ENCODE measurements at places on chromosomes 4 and X.

- no peak for DNase-seq
Observed at GRCh38 chr4:171524903-171525302, 288.3 kb upstream of the GALNTL6 start.

DNA sequence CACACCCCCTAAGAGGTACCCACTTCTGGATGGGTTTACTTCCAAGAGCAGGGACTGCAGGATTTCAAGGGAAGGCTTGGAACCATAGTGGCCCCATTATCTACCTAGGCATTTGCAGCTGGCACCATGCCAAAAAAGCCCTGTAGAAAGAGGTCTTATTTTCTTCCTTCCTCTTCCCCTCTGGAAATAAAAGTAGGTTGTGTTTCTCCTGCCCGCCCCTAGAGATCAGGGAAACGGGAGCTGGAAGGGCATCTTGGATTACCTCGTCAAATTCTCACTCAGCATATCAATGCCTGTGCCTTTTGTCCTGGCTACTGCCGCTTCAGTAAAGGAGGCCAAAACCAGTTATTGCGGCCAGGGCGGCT lies 1.6 kb downstream of the SCD5 start:
- DNase-seq = peak; percentile 59

GRCh38 chr4:41332510-41333054 lies 75.9 kb downstream of the UCHL1 start:
- DNase-seq = no peak

GRCh38 chrX:151870602-151871001 lies 42.1 kb upstream of the MAGEA4 start:
- DNase-seq = no peak

DNA sequence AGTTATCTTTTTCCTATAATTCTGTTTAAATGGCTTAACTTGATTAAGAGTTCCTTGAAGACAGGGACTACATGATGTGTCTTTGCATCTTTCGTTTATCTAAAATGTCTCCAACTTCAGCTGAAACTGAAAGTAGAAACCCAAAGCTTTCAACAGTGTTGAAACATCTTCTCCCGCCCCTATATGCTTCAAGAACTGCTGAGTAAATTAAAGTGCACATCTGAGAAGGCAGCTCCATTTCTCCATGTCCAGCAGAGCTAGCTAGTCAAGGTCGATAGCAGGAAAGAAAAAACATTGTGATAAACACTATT lies 185.7 kb upstream of the TBL1X start:
- no peak for DNase-seq

DNA sequence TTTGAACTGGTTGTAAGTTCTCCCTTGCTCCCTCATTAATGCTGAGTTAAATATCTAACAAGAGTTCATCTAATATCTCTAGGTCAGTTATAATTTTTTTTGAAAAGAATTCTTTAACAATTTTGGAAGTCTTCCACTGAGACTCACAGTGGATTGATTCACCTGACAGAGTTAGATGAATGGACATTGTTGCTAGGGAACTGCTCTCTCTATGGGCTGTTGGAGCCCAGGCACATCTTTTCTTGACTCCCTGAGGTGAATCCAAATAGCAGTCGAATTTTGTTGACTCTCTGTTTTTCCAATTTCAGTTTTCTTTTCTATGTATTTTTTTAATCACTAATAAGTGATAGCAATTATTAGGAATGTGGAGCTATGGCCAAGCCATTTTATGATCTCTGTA lies 996.1 kb upstream of the PABPC4L start:
- DNase-seq = peak; percentile 39

GRCh38 chr4:140637836-140638235 lies 69.1 kb upstream of the UCP1 start:
- DNase-seq = peak; percentile 68

GRCh38 chr4:147173322-147173721 lies 227.7 kb upstream of the TTC29 start:
- no peak for DNase-seq

- no peak for DNase-seq
Observed at GRCh38 chr4:159562366-159562765, 459.5 kb downstream of the RAPGEF2 start.

DNA sequence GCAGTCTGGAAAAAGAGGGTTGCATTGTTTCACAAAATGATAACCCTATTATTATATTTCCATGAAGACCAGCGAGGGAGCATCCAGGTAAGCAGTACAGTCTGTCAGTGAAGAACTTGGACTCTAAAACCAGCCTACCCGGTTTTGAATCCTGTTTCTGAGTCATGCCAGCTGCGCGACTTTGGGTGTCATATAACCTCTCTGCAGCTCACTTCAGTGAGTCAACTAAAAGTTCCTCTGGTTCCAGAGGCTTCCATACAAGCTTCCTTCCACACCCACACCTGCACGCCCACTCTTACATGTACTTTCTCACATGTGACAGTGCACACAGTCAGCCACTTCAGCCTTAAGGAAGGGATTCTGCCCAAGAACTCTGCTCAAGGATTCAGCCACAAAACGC lies 49.8 kb upstream of the PRPS2 start:
- DNase-seq = no peak

GRCh38 chr4:102578819-102579218 lies 77.7 kb downstream of the NFKB1 start:
- DNase-seq = peak; percentile 86

DNA sequence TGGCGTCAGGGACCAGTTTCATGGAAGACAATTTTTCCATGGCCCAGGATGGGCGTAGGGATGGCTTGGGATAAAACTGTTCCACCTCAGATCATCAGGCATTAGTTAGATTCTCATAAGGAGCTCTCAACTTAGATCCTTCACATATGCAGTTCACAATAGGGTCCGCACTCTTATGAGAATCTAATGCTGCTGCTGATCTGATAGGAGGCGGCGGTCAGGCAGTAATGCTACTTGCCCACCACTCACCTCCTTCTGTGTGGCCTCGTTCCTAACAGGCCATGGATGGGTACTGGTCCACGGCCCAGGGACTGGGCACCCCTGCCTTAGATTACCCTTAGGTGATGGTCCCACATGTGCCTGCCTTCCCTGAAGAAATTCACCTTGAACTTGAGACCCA lies 28.8 kb upstream of the ENPP6 start:
- no peak for DNase-seq

GRCh38 chr4:81431971-81432370 lies 39.7 kb downstream of the RASGEF1B start:
- DNase-seq = no peak

GRCh38 chrX:111823128-111823527 lies 52.9 kb upstream of the TRPC5OS start:
- peak; percentile 89 for DNase-seq

- DNase-seq = no peak
Observed at GRCh38 chr4:72842323-72842722, 227.2 kb downstream of the COX18 start.

DNA sequence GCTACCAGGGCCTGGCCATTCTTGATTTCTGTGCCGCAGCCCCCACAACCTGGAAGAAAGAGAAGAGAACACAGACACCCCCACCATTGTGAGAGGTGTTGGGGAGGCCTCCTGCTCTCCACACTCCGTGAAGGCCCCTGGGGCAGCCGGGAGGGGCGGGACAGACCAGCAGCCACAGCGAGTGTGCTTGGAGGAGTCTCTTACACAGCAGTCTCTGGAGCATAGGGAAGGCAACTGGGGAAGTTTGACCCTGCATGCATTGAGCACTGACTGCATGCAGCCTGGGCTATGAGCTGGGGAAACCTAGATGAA lies 77.9 kb downstream of the ABLIM2 start:
- no peak for DNase-seq

GRCh38 chr4:15238720-15239119 lies 189.1 kb upstream of the C1QTNF7 start:
- DNase-seq = peak; percentile 60

DNA sequence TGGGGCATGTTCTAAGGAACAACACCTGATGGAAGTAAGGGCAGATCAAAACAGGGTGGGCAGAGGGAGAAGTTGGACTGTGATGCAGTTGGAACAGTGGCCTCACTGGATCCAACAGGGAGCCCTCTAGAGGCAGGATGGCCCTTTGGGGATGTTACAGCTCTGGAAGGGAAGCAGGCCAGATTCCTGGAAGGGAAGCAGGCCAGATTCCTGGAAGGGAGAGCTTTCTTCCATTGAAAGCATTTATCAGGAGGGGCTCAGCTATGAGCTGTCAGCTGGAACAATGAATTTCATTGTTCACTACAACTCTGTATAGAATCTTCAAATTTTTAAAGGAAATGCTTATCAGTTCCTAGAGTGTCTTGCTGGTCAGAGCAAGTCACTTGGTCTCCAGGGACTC lies 17.7 kb downstream of the IL15 start:
- peak; percentile 77 for DNase-seq

DNA sequence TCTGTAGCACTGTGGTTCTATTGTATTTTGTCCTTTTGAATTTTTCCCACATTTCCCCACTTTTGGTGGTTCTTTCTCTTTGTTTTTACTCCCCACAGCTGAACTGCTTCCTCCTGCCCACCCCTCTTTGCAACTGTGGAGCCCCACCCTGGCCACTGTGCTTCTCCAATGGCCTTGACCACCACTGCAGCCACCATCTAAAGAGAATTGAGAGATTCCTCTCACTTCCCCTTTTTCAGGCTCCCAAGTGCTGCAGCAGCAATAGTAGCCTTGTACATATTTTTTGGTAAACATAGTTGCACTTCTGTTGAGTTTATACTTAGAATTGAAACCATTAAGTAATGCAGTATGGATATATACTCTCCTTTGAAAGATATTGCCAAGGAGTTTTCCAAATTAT lies 51.3 kb upstream of the FRMPD3 start:
- DNase-seq = no peak

GRCh38 chrX:7024850-7025249 lies 122.7 kb upstream of the STS start:
- no peak for DNase-seq

Measured in neural progenitor cell (in vitro differentiated cells).